ENCODE measurements at places on chromosomes 13 and 19.

GRCh38 chr19:42114412-42114811 is 17.8 kb downstream of the POU2F2 start:
- no peak for DNase-seq

- DNase-seq, result no peak
These were observed 5.4 kb downstream of the TM9SF2 start for GRCh38 chr13:99506634-99507033.

GRCh38 chr13:94416454-94417080 is 62.9 kb downstream of the DCT start:
- DNase-seq, result no peak

- no peak for DNase-seq
These were observed 68.1 kb upstream of the KLF12 start for GRCh38 chr13:74202129-74202813.

DNA sequence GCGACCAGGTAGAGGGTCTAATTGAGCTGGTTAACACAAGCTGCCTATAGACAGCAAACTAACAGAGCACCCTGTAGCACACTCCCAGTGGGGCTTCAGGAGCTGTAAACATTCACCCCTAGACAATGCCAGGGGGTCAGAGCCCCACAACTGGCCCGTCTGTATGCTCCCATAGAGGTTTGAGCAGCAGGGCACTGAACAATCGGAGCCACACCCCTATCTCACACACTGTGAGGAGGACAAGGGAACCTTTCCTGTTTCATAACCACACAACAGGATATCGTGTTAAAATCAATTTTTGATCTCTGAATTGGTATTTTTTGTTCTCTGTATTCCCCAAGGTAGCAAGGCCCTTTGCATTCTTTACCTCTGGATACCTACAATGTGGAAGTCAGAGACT is 266.1 kb downstream of the SPRY2 start:
- DNase-seq, result no peak

GRCh38 chr13:95540888-95541287 is 11.6 kb upstream of the CLDN10 start:
- DNase-seq, result no peak
